Fibroblast of villous mesenchyme (primary cell): ENCODE measurements at places on chromosomes 16 and 17. TPM values are rescaled to one million over a fixed set of nuclear protein-coding genes. Genes with fewer than 3 reads are reported as not detected.

Gene GDPD3
- 0.32 and 0.43 TPM in 2 replicates for total RNA-seq

Gene ABCA3
- 0.43 and 0.97 TPM in 2 replicates for total RNA-seq

Gene CX3CL1
- total RNA-seq, result 0.32 TPM in 1 of 2 replicates, not detected in the other

Gene PARD6A
- 0.97 and 2.6 TPM in 2 replicates for total RNA-seq

Gene PLD6
- total RNA-seq, result 4.8 and 5.6 TPM in 2 replicates

Gene FMNL1
- 3.5 and 5.2 TPM in 2 replicates for total RNA-seq

Gene CES5A
- not detected in 2 replicates for total RNA-seq

Gene TEX14
- total RNA-seq, result under 0.01 and 0.43 TPM in 2 replicates

Gene LRRC75A
- total RNA-seq, result 0.32 and 2.6 TPM in 2 replicates

Gene TEX19
- under 0.01 TPM in 1 of 2 replicates, not detected in the other for total RNA-seq

Gene ITGAX
- not detected in 2 replicates for total RNA-seq

Gene CSH1
- total RNA-seq, result not detected in 2 replicates

Gene CDH11
- total RNA-seq, result 265 and 290 TPM in 2 replicates

Gene ABCC3
- 14.5 and 39.3 TPM in 2 replicates for total RNA-seq

Gene AKAP1
- 15.1 and 18.1 TPM in 2 replicates for total RNA-seq

Gene TP53TG3B
- total RNA-seq, result 0.32 TPM in 1 of 2 replicates, not detected in the other

Gene GPR179
- under 0.01 TPM in 1 of 2 replicates, not detected in the other for total RNA-seq

Gene ABCC6
- total RNA-seq, result 2.6 TPM in 2 replicates
